ENCODE measurements at places on chromosomes 6 and 20.

GRCh38 chr20:881051-881782 is 34.9 kb downstream of the ANGPT4 start:
- peak; percentile 88 for DNase-seq

DNA sequence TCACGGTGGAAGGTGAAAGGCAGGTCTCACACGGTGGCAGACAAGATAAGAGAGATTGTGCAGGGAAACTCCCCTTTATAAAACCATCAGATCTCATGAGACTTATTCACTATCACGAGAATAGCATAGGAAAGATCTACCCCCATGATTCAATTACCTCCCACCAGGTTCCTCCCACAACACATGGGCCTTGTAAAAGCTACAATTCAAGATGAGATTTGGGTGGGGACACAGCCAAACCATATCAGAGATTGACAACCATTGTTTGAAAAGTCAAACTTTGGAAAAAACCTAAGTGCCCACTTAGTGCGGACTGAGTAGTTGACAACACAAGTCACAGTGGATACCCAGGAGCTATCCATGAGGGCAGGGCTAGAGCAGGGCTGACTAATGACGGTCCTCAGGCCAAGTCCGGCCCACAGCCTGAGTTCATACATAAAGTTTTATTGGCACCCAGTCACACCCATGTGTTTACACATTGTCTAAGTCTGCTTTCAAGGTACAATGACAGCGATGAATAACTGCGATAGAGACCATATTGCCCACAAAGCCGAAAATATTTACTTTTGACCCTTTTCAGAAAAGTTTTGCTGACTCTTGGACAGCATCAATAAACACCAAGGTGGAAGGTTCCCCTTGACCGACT is 33.8 kb upstream of the PMEPA1 start:
- no peak for DNase-seq

DNA sequence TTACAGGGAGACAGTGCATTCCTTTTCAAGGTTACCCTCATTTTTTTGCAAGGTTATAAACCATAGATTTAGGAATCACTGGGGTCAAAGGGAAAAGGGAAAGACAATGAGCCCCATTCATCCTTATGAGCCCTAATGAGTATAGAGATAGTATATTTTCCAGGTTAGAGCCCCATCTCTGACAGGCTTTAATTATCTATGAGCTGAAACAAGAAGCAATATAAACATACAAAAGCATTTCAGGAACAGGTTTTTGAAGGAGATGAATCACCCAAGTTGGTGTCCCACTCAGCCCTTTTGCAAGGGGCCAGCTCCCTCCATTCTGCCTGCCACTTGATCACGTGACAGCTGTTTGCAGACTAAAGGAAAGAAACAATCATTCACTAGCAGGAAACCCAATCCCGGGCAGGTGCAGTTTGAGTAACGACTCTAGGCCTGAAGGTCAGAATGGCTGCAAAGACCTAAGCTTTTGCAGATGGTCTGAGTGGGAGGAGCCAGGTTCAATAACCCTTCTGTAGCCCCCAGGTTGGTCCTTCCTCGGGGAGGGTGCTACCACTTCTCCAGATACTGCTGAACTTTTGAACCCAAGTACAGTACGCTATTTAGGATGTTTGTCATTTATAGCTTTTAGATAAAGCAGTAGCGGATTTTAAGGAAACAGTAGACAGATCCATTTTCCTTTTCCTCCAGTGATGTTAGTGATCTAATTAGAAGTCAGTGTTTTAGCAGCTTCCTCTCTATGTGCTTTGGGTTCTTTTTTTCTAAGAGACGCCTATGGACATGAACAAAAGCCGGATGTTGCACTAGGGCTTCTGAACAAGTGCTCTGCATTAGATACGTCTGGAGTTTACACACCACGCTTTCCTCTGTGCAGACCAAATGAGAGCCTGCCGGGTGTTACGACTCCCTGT is 253.2 kb downstream of the SOX4 start:
- DNase-seq: no peak

DNA sequence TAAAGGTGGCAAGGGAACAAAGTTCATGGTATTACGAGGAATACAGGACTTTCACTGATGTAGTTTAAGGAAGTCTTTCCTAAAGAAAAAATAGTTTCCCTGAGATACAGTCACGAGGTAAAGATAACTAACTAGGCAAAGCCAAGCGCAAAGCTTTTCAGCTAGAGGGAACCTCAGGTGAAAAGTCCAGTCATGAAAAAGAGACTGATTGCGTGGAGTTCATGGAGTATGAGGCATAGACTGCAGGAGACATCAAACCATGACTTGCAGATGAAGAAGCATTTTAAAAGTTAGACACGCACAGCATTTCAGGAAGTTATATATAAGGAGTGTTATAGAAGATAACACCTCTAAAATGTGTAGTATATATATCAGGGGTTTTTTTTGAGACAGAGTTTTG is 205.6 kb upstream of the ZNF184 start:
- no peak for DNase-seq

GRCh38 chr6:96610019-96610418 is 47.1 kb downstream of the FHL5 start:
- no peak for DNase-seq

GRCh38 chr20:50435397-50436051 is 74.7 kb upstream of the PTPN1 start:
- no peak for DNase-seq

GRCh38 chr6:93371756-93372155 is 47.6 kb downstream of the EPHA7 start:
- no peak for DNase-seq

- DNase-seq: no peak
These were observed 33.4 kb upstream of the MAS1L start for GRCh38 chr6:29521006-29521680.

GRCh38 chr6:112284603-112285002 is 30.2 kb upstream of the LAMA4 start:
- no peak for DNase-seq

- DNase-seq: peak; percentile 81
These were observed 496.0 kb upstream of the MARCKS start for GRCh38 chr6:113361014-113361645.

- no peak for DNase-seq
These were observed 110.5 kb downstream of the IRF4 start for GRCh38 chr6:501891-502601.

- DNase-seq: peak; percentile 52
These were observed 7.0 kb upstream of the DSE start for GRCh38 chr6:116363759-116364158.

GRCh38 chr6:39428816-39429215 is 106.3 kb upstream of the KCNK16 start:
- no peak for DNase-seq

DNA sequence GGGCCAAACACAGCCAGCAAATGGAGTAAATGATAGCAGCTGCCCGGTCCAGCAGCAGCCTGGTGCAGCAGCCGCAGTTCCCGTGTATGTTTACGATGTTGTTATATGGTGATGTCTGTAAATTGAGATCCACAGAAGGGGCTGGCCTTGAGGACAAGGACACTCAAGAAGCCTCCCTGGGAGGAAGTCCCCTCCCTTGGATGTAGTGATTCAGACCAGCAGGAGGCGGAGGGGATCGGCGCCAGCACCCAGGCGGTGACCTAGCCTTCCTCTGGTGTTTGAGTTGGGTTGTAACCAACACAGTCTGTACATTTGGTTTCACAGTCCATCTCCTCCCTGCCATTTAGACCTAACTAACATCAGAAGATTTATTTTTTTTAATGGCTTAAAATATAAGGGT is 187.8 kb downstream of the SYNDIG1 start:
- DNase-seq: no peak

- DNase-seq: no peak
These were observed 159.2 kb downstream of the RPS12 start for GRCh38 chr6:132973514-132973993.

DNA sequence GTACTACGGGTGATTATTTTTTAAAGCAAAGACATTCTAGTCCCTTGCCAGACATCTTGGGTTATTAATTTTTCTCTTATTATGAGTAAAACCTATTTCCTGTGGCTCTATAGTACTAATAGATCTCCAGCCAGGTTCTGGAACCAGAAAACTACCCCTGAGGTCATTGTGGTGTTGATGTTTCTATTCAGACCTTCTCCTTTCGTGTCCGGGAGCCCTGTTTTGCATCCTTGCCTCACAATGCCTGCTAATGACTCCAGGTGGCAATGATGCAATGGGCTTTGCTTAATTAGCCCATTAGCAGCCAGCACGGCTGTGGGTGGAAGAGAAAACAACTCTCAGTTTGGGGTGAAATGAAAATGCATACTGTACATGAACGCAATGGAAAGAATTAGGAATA is 62.9 kb upstream of the ARG1 start:
- no peak for DNase-seq

DNA sequence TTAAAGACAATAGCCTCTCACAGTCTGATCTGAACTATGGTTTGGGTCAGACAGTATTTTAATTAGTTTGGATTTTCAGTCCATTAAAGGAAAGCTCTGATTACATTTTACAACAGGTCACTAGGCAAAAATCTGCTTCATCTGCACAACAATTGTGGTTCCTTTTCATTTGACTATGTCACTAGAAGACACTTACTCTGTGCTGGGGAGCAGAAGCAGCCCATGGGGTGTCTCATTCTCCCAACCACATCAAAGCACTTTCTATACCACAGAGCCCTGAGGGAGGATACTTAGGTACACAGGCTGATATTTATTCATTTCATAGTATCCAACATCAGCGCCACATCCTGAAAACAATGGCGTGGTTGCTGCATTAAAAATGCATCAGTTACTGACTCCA is 36.6 kb upstream of the HDAC2 start:
- DNase-seq: no peak

GRCh38 chr20:57090590-57091560 is 175.6 kb downstream of the BMP7 start:
- no peak for DNase-seq

DNA sequence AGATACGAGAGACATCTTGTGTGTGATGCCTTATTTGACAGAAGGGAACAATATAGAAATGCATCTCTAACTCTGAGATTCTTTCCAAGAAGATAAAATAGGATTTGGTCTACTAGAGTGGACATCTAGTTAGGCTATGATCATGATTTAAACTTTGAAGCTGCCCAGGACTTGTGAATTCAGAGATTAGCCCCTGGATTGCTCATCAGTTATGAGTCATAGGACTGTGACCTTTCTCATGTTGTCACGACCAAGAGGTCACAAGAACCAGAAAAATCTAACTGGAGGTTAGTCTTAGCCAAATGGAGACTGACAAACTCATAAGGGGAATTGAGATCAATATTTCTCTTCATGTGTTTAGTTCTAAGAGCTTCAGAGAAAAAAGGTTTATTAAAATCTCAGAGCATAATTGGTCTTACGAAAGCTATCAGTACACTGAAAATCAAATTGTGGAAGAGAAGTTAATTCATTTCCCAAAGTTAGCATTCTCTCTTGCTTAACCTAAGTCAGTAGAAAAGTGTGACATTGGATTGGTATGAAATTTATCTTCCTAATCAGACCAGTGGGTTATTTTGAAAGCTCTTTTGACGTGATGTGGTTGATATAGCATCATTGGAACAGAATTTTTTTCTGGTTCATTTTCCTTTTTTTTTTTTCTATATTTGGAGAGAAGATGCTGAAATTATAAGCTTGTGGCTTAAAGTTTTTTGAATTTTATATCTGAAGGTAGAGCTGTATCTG is 245.7 kb downstream of the RNF144B start:
- DNase-seq: peak; percentile 14

GRCh38 chr6:32184084-32184640 is at the start of gene AGER:
Gene AGER (minus strand): TSS chr6:32184253. CDS start chr6:32184222, 31 bp downstream.
- DNase-seq: no peak

DNA sequence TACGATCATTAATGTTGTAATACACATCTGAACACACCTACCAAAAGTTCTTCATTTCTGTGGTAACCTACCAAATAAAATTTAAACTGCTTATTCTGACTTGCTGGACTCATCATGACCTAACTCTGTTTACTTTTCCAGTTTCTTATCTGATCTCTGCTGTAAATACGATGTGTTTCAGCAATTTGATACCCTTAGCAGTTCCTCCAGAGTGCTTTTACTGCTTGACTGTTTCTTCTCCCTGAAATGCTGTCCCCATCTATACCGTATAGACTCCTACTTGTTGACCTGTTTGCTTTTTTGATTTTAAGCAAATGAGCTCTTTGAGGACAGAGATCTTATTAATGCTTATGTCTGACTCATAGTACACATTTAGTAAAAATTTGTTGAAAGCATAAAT is 119.5 kb downstream of the SCAF8 start:
- DNase-seq: no peak

- no peak for DNase-seq
These were observed 70.4 kb upstream of the SYNJ2 start for GRCh38 chr6:157911278-157911677.

DNA sequence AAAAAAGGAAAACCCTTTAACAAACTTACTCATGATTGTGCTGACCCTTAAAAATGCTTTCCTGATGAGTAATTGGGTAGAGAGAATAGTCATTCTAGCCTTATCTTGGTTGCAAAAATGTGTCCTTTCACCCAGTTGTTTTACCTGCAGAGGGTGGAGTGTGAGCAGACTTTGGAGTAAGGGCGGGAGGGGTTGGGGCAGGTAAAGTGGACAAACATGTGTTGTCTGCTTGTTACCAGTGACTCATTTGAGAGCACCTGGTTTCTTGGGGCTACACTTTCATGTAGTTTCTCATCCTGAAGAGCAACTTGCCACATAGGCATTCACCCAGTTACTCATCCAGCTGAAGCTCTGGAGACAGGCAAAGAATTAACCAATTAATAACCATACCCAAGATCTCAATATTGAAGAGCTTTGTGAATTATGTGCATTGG is 121.1 kb downstream of the TNFRSF21 start:
- peak; percentile 99 for DNase-seq

GRCh38 chr6:156437121-156437879 is 339.9 kb upstream of the ARID1B start:
- DNase-seq: no peak

DNA sequence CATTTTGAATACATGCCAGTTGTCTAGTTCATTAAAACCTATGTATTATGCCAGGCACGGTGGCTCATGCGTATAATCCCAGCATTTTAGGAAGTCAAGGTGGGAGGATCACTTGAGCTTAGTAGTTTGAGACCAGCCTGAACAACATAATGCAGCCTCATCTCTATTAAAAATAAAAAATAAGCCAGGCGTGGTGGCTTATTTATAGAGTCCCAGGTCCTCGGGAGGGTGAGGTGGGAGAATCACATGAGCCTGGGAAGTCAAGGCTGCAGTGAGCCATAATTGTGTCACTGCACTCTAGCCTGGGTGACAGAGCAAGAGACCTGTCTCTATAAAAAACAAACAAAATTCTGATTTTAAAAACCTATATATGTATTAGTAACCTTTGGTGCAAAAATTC is 27.5 kb downstream of the ORC3 start:
- no peak for DNase-seq

DNA sequence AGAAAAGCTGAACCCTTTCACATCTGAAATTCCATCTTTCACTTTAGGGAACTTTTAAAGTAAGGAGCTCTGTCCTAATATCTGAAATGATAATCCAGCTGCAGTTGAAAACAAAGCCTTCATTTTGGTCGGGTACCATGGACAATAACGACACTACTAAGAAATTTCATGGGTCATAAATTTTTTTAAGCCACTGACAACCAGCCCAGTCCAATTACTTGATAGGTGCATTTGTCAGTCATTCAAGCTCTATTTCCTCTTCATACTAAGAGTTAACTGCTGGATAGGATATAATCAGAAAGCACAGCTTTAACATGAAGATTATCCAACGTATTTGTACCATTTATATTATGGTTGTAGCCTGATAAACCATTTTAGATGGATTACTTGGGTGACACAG is 52.5 kb downstream of the MMUT start:
- DNase-seq: no peak

GRCh38 chr6:127516662-127517273 is 2.4 kb downstream of the MTCL3 start:
- DNase-seq: peak; percentile 57

- no peak for DNase-seq
These were observed 70.9 kb downstream of the HFE start for GRCh38 chr6:26158076-26158580.

Data from epithelial cell of esophagus (primary cell).